ENCODE measurements at places on chromosomes 4 and X.

GRCh38 chr4:113499696-113500095 lies 261.8 kb downstream of the CAMK2D start:
- DNase-seq, result no peak

GRCh38 chr4:15362541-15362940 lies 65.3 kb upstream of the C1QTNF7 start:
- DNase-seq, result no peak

DNA sequence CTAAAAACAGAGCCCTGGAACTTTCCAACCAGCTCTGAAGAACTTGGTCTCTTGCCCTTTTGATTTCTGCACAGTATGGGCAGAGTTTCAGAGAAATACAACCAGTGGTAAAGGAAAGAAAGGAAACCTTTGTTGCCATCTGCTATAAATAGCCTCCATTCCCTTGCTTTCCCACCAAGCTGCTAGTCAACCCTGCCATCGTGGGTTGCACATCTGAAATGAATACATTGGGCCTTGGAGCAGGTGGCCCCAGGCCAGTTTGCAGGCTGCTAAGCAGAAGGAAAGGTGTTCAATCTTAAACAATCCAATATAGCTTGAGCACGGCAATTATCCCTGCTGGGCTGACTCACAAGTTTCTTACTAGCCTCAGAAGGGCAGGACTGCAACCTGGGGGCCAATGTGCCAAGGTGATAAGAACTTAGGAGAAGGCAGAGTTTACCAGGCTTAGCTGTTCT lies 142.5 kb downstream of the PPARGC1A start:
- no peak for DNase-seq

- no peak for DNase-seq
These were observed 120.0 kb upstream of the GLRA2 start for GRCh38 chrX:14409341-14409740.

- no peak for DNase-seq
These were observed 13.1 kb downstream of the FNIP2 start for GRCh38 chr4:158781963-158782362.

DNA sequence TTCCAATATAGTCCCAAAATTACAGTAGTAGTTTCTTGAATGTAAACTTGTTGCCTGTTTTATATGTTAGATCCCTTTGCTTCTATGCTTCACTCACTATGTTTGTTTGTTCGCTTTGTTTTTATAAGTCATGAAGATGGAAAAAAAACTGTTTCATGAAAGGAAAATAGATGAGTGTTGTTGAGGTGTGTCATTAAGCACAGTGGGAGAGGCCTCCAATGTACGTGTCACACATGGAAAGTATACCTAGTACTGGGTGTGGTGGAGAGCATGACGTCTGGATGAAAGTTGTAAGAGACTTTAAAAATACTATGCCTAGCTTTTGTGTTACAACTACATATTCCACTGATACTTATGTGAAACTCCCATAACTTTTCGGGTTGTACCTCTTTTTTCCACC lies 28.4 kb downstream of the PLS3 start:
- no peak for DNase-seq

- DNase-seq, result no peak
These were observed 58.2 kb downstream of the CD38 start for GRCh38 chr4:15836362-15836761.

DNA sequence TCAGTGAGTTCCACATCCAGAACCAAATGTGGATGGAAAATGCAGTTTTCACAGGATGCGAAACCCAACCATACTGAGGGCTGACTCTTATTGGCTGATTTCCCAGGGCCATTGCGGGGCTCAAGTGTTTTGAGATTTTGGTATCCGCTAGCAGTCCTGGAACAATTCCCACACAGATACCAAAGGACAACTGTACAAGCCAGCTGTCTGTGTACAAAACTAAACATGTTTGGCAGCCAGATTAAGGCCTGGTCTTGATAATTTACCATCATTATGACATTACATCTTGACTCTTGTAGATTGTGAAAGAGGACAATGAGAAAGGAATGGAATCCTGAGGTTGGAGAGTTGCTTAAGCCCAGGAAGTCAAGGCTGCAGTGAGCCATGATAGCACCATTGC lies 121.9 kb downstream of the DKK2 start:
- DNase-seq, result no peak

DNA sequence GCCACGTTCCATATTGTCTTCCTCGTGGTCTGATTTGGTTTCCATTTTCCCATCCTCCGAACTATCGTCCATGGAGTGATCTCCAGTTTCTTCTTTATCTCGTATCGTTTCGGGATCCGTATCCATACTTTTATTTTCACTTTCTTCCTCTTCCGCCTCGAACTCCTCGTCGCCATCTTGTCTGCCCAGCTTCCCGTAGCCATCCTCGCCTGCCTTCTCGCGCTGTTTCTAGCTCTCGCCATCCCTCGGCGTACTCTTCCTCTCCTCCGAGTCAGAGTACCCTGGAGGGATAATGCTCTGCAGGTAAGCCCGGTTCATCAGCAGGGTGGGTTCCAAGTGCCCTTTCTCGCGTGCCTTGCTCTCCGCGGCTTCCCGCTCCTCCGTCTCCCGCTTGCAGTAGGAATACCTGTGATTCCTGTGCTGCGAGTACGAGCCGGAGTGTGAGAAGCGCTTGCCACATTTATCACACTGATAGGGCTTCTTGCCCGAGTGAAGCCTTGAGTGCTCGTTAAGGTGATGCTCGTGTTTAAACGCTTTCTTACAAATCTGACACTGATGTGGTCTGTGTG lies 134.5 kb upstream of the TAPT1 start:
- DNase-seq, result no peak

- no peak for DNase-seq
These were observed 1.3 kb downstream of the SULT1E1 start for GRCh38 chr4:69858690-69859089.

DNA sequence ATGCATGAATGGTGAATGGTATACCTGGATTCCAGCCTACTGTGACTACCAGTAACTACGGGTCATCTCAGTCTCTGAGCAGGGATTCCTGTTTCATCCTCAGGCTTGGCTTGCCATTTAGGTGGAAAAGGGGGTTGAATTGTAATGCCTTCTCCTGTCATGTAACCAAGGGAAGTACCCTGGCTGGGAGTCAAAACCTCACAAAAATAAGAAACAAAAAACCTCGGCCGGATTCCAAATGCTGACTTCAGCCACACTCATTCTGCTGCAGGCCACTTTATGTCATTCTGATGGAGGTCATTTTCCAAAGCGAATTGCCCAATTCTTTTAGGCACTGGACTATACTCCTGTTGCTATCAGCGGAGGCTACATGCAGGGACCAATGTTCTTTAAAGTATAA lies 324.7 kb downstream of the LDB2 start:
- DNase-seq, result no peak

GRCh38 chrX:137652086-137652485 lies 86.2 kb downstream of the ZIC3 start:
- DNase-seq, result no peak

- DNase-seq, result no peak
These were observed 57.2 kb downstream of the CPZ start for GRCh38 chr4:8649631-8650361.

DNA sequence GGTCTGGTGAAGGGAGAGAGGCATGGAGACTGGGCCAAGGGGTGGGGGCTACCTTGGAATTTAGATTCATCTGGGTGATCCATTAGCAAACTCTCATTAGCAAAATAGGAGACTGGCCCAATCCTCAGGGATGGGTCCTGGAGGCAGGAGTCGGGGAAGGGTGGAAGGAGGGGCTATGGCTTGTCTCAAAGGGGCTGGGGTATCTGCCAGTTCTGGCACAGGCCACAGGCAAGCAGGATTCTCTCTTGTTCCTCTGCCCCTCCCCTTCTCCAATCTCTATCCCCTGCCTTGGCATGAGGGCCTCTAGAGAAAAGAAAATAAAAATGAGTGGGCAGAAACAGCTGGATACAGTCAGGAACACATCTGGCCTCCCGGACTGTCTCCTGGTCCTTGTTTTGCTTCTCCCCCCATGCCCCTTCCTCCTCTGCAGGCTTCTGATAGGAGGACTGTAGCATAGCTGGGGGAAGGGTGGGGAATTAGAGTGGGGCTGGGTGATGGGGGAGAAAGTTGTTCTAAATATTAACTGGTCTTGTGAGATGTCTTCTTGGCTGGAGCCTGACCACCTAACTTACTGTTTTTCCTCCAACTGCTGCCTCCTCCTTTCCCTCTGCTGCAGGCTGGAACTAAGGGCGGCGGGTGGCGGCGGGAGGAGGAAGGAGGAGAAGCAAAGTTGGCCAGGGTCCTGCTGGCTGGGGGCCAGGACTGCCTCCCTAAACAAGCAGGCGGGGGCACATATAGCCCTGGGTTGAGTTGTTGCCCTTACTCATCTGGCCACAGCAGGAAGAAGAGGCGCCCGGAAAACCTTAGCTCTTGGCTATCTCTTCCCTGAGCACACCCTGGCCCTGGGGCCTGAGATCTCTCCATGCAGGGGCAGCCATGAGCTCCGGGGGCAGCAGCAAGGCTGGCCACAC lies 53.3 kb upstream of the LAS1L start:
- no peak for DNase-seq

DNA sequence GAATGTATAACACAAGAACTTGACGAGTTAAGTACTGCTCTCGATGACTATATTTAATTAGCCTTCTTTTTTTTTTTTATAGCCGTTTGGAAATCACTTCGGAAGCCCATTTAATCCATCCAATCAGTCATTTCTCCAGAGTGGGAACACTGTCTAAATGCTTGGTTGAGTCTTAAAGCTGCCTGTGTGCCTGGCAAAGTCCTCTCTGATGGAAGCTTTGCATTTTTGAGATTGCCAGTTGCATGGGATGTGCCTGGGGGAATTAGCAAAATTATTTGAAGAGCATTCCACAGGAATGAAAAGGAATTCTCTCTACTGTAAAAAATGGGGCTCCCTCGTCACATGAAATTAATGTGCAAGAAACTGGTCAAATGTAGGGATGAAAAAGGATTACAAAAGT lies 398.8 kb upstream of the RPS6KA3 start:
- DNase-seq, result no peak

DNA sequence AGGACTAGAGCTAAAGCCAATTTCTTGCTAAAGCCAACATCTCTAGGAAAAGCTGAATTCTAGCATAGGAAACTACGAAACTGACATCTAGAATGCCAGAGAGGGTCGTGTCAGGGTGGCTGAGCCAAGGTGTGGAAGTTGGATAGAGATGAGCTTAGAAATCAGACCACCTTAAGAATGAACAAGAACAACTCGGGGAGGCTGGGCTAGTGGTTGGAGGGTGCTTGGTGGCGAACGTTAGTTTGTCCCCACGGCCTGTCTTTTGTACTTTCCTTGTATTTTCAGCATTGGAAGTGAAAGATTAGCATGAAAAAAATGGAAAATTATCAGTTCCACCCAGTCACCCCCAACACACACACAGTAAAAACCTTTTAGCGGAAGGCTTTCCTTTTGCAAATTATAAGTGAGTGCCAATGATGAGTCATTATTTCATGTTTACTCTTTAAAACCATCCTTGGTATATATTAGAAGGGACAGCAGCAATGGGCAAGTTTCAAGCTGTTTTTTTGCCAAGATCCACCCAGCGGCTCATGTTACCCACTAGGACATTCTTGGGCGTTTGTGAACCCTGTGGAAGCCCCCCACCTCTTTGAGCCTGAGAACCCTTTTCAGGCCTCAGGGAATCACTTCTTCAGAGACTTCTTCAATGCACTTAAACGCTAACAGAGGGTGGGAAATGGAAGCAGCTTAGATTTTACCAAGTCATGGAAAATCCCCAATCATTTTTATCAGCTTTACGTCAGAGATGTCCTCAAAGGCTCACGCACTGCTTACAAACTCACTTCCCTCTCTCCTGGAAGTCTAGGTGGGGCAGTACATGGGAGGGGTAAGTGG lies 4.9 kb upstream of the PPEF1 start:
- DNase-seq, result no peak

DNA sequence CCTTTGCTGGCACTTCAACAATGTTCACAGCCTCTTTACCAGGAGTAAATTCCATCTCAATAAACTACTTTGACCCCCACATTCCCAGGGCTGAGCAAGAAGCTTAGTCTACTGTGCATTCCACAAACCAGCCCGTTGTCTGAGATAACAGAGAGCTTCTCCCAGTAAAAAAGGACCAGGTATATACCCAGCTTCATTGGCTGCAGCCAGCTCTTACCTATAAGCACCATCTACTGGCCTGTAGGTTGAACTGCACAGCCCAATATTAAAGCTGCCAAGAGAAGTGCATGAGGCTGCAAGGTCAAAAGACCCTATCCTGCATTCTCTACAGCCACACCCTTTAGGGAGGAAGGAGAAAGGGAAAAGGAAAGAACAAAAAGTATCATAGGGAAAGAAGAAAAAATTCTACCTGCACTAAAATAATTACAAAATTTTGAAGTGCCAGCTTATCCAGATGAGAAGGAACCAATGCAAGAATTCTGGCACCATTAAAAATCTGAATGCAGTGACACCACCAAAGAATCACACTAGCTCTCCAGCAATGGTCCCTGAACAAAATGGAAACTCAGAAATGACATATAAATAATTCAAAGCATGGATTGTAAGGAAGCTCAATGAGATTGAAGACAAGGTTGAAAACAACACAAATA lies 45.7 kb upstream of the INTU start:
- no peak for DNase-seq

DNA sequence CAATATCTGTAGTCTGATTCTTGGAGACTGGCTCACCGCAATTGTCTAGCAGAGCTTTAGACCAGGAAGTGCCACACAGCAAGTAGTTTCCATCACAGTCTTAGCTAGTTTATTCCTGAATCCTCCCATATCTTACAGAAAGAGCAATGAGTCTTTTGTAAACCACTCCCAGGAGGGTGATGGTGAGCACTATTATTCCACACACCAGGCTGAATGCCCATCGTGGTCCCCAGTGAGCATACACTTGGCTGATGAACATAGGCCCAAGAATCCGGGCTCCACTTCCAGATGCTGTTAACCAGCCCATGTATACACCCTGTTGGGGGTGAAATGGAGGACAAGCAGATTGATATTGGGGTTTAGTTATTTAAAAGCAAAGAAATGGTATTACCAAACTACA lies 39.8 kb downstream of the PLK4 start:
- DNase-seq, result no peak

- no peak for DNase-seq
These were observed 22.6 kb upstream of the GNRHR start for GRCh38 chr4:67776746-67777145.

DNA sequence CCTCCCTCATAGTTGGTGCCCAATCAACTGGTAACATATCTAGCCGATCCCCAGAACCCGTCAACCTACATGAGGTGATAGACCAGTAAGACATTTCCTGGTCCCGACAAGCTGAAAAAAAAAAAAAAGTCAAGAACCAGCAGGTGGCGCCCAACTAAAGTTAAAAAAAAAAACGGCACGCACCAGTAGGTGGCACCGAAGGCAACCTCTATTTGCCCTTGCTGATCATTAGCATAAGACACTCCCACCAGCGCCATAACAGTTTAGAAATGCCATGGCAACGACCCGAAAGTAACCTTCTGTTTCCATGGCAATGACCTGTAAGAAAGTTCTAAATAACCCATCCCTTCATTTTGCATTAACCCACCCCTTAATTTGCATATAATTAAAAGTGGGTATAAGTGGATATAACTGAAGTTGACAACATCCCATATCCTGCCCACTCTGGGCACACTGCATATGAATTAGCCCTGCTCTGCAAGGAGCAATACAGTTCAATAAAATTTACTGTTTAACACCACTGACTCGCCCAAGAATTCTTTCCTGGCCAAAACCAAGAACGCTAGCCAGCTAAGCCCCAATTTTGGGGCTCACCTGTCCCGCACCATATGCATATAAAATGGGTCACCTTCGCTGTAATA lies 83.9 kb upstream of the SPANXB1 start:
- no peak for DNase-seq

GRCh38 chrX:108138814-108139702 lies 47.5 kb downstream of the ATG4A start:
- DNase-seq, result no peak

Data from activated CD4-positive, CD25-positive, alpha-beta regulatory T cell treated with anti-CD3 and anti-CD28 coated beads, Interleukin-2, amount 50 U/mL, for 16 hours (primary cell).